ENCODE measurements at places on chromosomes 5 and 9. TPM values are rescaled to one million over a fixed set of nuclear protein-coding genes. Genes with fewer than 3 reads are reported as not detected.

Gene DNAI1
- total RNA-seq = not detected

Gene PDE6A
- total RNA-seq = not detected

Gene CARTPT
- total RNA-seq = not detected

Gene RNF130
- total RNA-seq = 16.0 TPM

Gene DMRTA1
- total RNA-seq = not detected

Gene GNAQ
- 6.7 TPM for total RNA-seq

Gene OR1Q1
- not detected for total RNA-seq

Gene FAM153A
- total RNA-seq = not detected

Gene FIBCD1
- total RNA-seq = 0.03 TPM

Gene ANKRD34B
- total RNA-seq = not detected

Gene SPATA31D4
- not detected for total RNA-seq

Gene CFAP77
- total RNA-seq = not detected

Gene TTLL11
- 1.3 TPM for total RNA-seq

Gene FCN2
- total RNA-seq = not detected

DNA sequence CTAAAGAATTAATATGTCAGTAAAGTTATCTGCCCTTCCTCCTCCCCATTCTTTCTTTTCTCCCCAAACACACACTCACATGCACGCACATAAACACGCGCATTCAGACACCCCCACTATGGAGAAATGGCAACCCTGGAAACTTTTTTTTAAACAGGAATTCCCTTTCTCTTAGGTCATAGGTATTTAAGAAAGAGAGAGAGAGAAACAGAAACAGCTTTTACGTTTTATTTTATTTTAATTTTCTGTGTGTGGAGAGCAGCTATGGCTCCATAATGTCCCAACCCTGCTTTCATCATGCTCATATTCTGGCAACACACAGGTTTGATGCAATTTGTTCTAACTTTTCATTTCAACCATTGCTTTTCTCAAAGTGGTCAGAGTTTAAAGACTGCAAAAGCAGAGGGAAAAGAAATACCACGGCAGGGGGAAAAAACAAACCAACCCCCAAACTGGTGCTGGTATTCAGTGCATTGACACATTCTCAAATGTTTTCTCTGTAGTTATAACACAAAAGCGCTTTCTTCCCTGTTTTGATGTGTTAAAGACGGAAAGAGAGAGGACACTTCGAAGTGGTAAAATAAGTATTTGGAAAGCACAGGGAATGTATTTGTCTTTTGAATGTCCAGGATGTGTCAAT lies 126.0 kb upstream of the TMEM161B start:
- no peak for DNase-seq

GRCh38 chr5:84724683-84725082 lies 340.0 kb upstream of the EDIL3 start:
- DNase-seq = no peak

GRCh38 chr9:21395778-21396717 lies 10.8 kb upstream of the IFNA2 start:
- peak; percentile 40 for DNase-seq

GRCh38 chr5:136819526-136820302 lies 454.4 kb upstream of the TRPC7 start:
- peak; percentile 6 for DNase-seq

- DNase-seq = no peak
Measured at GRCh38 chr5:6401410-6401809, 23.1 kb upstream of the MED10 start.

GRCh38 chr5:172820046-172820767 lies 13.8 kb upstream of the ERGIC1 start:
- DNase-seq = peak; percentile 68

DNA sequence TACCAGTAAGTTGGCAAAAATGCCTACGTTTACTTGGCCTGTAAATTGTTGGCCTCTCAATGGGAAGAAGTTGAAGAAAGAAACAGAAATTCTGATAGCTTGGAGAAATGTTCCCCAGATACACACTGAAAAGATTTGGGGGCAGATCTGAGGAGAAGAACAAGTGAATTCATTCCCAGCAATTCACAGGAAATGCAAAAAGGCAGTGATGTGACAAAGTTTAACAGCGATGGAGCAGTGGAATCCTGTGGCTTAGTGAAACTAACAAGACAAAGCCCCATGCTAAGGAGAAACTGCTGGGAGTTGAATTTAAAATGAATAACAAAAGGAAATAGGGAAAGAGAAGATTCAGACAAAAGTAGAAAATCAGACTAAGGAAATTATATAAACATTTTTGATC lies 213.2 kb upstream of the EDIL3 start:
- no peak for DNase-seq

DNA sequence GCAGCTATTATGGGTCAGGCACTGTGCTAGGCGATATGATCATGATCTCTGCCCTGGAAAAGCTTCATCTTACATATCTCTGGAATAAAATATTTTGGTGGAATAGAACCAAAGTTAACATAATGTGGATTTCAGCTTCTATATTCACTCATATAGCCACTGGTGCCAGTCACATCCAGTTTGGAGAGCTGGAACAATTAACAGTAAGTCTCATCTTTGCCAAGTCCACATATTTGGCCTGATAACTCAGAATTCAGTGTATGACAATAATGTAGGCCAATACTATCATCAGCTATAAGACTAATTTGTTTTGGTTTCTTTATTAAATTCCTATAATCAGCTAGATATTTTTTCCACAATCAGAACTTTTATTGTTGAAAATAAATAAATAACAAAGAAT lies 5.9 kb upstream of the FAM13B start:
- DNase-seq = no peak

GRCh38 chr5:135600152-135600570 lies 21.4 kb upstream of the CXCL14 start:
- no peak for DNase-seq

DNA sequence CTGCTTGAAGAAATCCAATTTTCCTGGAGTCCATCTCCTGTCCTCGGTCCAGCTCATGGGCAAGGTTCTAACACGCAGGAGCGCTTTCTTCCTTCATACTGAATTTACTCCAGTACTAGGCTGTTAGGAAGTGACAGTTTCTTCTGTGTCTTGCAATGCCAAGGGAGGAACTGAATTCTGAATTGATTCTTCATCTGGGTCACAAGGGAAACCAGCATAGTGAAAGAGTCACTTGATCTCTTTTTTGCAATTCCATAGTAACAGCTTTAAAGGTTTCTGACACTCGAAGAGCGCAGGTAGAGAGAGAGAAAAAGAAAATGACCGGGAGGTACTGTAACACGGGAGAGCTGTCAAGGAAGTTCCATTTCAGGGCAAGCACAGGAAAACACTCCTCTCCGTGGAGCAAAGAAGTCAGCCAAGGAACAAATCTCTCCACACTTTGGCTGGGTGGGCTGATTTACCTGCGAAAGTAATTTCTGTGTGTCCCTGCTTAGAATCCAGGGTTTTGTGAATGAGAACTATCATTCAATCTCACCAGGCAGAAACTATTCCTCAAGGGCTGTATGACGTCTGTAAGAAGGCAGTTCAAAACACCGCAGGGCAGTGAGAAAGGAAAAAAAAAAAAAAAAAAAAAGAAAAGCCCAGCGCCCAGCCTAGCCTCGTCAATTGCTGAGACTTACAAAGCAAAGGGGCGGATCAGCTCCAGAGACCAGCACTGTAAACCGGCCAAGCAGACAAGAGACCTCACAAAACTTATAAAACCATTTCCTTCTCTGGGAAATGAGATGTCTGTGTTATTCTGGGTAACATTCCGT lies 617.8 kb downstream of the PDE4D start:
- peak; percentile 84 for DNase-seq

- DNase-seq = no peak
Measured at GRCh38 chr9:109238125-109238524, 71.1 kb upstream of the FRRS1L start.

DNA sequence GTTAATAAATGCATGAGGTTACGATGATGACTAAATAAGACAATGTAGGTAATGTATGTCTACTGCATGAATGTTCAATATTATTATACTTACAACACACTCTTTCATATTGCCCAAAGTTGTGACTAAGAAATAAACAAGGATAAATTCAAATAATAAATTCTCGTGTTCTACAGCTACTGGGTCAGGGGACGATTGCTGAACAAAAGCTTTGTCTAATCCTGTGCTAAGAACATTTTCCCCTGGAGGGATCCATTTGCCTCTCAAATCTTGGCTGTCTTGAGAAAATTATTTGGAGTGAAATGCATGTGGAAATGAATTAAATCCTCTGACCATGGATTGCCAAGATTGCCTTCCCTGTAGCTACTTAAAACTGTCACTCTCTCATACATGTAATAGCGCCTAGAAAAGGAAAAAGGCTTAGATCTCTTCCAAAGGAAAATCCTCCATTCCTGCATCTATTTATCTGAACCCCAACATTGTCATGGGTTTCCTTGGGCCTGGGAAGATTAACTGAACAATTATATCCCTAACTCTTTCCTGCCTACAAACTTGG lies 893.8 kb upstream of the ACO1 start:
- no peak for DNase-seq

DNA sequence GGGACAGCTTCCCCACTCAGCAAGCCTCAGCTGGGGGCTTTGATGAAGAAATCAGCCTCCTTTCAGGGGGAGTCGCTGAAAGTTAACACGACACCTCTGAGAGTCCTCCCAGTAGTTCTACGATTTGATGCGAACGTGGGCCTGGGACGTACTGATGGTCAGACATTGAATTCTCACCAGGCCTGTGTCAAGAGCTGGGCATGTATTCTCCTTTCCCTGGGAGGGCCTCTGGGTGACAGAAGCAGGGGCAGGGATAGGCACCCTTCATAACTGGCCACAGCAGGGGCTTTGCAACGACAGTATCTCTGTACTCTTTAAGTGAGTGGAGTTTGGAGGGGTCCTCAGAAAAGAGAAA lies 15.6 kb upstream of the COL5A1 start:
- no peak for DNase-seq

DNA sequence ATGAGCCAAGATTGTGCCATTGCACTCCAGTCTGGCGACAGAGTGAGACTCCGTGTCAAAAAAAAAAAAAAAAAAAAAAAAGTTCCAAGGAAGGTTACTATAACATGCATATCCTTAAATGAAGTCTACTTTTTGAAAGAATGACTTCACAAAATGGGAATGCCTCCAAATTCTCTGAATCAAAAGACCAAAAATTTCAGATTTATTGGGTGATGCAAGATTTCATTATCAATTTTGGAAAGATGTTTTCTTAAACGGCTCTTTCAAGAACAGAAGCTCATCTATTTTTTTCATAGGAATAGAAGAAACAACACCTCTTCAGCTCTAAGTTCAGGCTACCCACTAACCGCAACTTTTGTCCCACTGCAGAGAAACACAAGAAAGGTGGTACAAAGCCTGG lies 69.9 kb downstream of the AUH start:
- no peak for DNase-seq

- DNase-seq = peak; percentile 78
Measured at GRCh38 chr9:71725590-71726338, 42.5 kb downstream of the CEMIP2 start.

- DNase-seq = no peak
Measured at GRCh38 chr9:119998614-119999013, 581.4 kb downstream of the CDK5RAP2 start.

GRCh38 chr5:89471541-89471940 lies 588.6 kb upstream of the MEF2C start:
- no peak for DNase-seq

DNA sequence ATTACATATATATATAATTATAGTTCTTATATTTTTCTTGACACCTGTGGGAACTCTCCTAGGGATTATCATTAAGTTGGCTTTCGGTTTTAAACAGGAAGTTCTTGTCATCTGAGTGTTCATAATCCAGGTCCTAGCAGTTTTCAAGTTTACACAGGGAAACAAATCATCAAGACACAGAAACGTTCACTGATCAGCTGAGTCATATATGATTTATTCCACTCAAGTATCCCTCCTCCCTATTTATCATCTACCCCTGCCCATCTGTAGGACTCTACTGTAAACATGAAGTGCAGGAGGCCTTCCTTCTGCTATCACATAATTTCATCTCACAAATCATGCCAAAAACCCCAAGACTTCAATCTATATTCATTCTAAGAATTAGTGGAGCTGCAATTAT lies 6.3 kb downstream of the SLC25A51 start:
- no peak for DNase-seq

DNA sequence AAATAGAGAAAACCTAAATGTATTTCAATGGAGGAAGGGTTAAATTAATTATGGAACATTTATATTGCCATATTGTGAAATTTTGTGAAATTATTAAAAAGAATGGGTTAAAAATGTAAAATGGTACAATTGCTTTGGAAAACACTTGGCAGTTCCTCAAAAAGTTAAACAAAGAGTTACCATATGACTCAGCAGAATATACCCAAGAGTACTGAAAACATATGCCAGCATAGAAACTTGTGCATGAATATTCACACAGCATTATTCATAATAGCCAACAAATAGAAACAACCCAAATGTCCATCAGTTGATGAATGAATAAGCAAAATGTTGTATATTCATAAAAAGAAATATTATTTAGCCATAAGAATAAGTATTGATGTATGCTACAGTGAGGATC lies 181.0 kb upstream of the MAST4 start:
- DNase-seq = no peak

DNA sequence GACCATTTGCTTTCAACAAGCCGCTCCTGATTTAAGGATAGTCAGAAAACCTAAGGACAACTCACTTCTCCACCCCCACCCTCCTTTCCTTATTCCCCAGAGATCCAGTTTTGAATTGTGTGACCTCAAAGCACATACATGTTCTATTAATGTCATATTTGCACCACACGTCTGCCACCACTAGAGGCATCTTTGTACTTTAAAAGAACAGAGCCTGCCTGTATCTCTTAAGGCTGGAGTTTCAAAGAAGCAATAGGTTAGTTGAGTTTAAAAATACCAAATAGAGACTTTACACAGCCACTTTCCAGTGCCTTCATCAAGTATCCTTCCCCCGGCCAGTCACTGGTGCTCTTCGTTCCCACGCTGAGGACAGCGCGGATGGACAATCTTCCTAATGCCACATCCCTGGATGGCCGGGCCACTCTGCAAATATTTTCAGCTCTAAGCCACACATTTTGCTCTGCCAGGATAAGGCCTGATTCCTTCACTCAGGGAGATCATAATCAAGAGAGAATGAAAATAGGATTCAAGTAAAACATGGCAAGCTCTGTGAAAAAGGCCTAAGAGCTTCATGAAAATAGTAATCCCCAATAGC lies 146.3 kb downstream of the SNCAIP start:
- DNase-seq = peak; percentile 61

Measured in HT-29 (cell line).